ENCODE measurements at places on chromosomes 5 and 9.

- DNase-seq = no peak
Measured at GRCh38 chr5:95519681-95520080, 35.1 kb downstream of the SKIC3 start.

GRCh38 chr9:37284636-37285035, 137.9 kb upstream of the GRHPR start:
- DNase-seq = no peak

DNA sequence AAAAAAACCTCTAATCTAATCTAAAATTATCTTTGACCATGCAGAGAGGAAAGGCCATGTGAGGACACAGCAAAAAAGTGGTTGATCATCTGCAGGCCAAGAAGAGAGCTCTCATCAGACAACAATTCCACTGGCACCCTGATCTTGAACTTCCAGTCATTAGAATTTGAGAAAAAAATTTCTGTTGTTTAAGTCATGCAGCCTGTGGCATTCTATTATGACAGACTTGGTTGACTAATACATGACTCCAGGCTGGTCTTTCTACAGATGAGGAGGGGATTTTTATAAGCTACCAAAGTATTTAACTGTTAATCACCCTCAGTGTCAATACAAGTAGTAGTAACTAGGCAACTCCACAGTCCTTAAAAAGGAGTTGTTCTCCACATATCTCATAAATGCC, 358.5 kb upstream of the RGMB start:
- no peak for DNase-seq

DNA sequence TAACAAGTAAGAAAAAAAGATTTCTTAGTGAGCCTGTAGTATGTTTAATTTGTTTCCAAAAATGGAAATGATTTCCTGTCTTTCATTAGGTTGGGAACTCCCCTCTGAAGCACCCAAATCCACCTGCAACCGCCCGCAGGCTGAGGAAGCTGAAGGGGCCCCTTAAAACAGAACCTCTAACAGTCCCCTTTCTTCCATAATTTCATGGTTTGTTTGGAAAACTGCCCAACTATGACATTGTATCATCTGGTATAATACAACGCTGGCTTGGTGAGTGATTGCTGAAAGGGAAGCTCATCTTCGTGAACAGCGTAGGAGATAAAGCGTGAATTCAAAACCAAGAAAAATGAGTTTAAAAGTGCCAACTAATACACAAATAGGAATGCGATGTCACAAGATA, 215.5 kb downstream of the FSTL4 start:
- no peak for DNase-seq

DNA sequence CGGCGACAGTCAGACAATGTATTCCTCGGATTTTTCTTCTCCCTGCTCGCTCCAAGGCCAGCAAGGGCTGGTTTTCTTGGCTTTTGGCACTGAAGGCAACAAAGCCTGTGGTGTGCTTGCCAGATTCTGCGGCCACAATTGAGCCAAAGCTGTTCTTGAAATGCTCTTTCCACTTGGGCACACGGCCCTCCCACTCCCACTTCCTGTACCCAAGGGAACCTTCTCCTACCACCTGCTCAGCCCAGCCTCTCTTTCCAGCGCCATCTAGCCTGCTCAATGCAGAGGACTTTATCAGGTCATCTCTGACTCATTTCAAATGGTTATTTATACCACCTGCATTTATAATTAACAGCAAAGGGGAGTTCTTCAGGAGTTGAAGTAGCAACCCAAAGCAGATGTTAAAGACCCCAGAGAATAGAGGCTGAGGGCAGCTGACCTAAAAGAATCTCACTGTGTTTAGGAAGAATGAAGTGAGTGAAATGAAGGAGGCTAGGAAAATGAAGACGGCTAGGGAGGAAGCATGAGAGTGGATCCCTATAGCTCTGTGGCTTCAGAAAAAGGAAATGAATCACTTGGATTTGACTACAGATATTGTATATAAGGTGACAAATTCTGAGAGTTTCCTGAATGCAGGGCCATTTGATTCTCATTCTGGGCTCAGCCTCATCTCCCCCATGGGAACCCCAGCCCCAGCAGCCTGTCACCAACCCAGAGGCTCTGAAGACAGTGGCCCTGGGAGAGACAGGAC, 439.0 kb downstream of the ENC1 start:
- no peak for DNase-seq

- DNase-seq = no peak
Measured at GRCh38 chr5:15321776-15322175, 178.2 kb upstream of the FBXL7 start.

DNA sequence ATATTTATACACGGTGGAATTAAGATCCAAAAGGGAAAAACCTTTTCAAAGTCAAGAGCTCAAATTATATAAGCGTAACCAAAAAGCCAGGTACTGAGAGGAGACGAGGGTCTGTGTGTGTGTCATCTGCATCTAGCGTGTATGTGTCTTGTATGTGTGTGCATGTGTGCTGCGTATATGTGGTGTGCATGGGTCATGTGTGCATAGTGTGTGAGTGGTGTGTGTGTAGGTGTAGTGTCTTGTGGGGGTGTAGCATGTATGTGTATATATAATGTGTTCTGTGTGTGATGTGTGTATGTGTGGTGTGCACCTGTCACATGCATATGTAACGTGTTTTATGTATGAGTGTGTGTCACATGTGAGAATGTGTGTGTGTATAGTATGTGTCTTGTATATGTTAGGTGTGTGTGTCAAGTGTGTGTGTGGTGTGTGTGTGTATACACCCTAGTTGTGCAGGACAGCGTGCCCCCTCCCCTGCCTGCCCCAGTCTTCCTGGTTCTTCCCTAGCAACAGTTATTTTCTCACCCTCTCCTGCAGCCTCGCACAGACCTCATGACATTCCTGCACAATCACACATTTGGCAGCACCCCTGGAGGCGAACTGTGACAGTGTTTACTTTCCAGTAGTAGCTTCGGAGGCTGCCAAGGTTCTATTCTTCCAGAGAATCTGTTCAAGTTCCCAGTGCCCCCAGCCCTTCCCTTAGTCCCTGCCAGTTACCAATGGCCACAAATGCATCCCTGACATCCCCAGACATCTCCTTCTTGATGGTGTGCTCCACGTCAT, 27.1 kb upstream of the TNIP1 start:
- DNase-seq = no peak

DNA sequence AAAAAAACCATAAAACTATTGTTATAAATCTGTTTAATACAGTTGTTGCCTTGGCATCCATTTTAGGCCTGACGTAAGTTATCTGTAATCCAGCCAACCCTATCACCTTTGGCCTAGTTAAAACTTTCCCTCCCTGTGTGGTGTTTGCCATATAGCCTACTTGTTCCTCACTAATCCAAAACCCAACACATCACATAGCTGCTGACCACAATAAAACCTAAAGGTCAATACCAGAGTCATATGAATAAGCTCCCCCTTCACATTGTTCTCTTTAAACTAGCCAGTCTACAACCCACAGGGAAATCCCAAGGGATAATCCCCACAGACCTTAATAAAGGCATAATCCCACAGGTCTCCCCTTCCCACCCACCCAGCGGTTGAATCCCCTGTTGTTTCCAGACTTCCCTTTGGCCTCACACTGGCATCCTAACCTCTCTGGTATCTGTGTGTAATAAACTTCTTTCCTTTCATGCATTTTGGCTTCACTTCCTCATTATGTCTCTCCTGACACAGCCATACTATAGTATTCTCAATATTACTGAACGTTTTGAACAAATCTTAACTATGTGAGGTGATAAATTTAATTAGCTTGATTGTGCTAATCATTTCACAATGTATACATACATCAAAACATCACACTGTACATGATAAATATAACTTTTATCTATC, 50.8 kb downstream of the DTWD2 start:
- DNase-seq = no peak

- DNase-seq = no peak
Measured at GRCh38 chr9:137691646-137692351, 73.0 kb downstream of the EHMT1 start.
